Caco-2 (cell line): ENCODE measurements at places on chromosomes 7 and 10. TPM values are rescaled to one million over a fixed set of nuclear protein-coding genes. Genes with fewer than 3 reads are reported as not detected.

DNA sequence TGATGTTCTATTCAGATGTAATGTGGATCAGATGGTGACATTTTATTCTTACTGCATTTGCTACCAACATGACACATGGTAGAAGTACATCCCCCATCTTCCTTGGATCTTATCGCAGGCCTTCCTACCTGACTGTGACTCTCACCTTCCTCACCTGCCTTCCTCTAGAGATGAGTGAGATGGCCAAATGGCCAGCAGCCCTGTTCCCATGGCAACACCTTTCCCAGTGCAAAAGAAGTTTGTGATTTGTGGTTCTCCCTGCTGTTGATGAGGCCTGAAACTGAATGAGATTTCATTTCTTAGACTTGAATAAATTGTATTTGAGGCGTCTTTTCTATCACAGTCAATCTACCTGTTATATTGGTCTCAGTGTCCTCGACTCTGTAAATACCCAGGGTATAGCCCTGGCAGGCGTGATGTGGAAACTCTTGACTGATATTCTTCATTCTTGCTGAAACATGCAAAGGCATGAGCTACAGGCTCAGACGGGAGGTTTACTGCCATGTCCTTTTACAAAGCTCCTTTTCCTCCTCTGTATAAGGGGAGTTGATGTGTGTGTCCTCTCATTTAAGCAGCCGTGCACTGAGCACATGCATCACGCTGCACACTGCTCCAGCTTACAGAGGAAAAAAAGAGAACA, 440.7 kb upstream of the AKR1E2 start:
- DNase-seq = no peak
- no peaks in the 10 kb centered on the region for H3K36me3 ChIP-seq
- no peak overlapping the region for H3K4me3 ChIP-seq
- no peaks in the 10 kb centered on the region for H3K4me1 ChIP-seq
- H3K27me3 ChIP-seq = no peaks in the 10 kb centered on the region
- no peak overlapping the region for H3K27ac ChIP-seq

DNA sequence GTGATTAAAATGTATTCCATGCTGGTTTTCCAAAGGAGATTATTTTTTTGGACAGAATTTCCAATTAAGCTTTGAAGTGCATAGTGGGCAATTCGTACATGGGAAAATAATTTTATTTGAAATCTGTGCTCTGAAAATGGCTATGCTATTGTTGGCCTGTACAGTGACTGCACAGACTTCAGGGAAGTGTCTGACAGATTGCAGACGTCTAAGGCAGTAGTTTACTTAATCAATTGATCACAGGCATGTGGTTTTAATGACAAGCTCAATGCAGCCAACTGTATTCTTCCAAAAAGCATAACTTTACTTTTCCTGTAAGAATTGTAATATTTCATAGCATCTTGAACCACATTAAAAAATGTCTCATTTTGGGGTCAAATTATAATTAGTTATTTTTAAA, 102.0 kb downstream of the SEMA3C start:
- DNase-seq = no peak
- no peaks in the 10 kb centered on the region for H3K36me3 ChIP-seq
- H3K4me3 ChIP-seq = no peak overlapping the region
- no peaks in the 10 kb centered on the region for H3K4me1 ChIP-seq
- H3K27me3 ChIP-seq = no peaks in the 10 kb centered on the region

DNA sequence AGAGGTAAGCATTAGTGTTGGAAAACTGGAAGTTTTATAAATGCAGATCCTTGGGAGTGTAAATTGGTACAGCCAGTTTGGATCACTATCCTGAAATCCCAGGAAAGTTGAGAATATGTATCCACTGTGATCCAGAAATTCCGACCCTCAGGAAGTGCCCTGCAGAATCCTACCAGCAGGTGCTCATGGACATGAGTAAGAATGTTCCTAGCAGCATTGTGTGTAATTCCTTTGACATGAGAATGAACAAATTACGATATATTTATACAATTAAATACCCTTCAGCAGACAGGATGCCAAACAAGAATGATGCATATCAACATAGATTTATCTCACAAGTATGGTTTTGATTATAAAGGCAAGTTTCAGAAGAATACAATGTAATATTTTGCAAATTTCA, 181.6 kb downstream of the XPNPEP1 start:
- H3K36me3 ChIP-seq = no peaks in the 10 kb centered on the region
- H3K27ac ChIP-seq = no peak overlapping the region
- no peak for DNase-seq
- no peaks in the 10 kb centered on the region; the same call in 1 of the 2 replicates for H3K27me3 ChIP-seq
- no peaks in the 10 kb centered on the region for H3K4me1 ChIP-seq

DNA sequence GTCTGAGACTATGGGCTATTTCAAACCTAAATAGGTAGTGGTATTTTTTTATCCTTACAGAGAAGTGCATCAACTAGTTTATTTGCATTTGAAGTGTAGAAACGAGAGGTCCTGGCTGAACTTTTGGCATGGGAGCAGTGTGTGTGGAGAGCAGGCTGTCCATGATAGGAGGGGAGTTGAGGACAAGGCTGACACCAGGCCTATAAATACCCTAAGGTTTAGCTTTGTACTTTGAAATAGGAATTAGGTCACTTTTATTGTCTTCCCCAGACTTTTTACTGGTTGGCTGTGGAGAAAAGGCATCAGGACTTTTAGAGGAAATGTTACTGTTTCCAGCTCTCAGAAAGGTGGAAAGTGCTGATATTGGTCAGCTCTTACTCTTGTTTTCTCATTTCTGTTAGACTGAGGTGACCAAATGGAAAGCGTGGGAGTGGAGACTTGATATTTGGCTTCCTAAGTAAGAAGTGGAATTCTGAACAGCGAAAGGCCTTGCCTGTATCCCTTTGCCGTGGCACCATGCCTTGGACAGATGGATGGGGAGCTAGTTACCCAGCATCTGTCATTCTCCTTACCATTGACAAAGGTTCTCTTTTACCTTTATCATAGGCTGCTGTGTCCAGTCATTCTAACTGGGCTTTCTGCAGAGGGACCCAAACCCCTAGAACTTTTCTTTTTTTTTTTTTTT, 46.0 kb downstream of the GBF1 start:
- 0 out of 2 replicates have a peak, but pooled peaks cover 2% of the 10 kb centered on the region for H3K36me3 ChIP-seq
- no peak for DNase-seq
- no peak overlapping the region for H3K27ac ChIP-seq
- H3K4me3 ChIP-seq = no peak overlapping the region

- no peak for DNase-seq
- H3K36me3 ChIP-seq = no peaks in the 10 kb centered on the region
- no peaks in the 10 kb centered on the region for H3K27me3 ChIP-seq
- no peaks in the 10 kb centered on the region for H3K4me1 ChIP-seq
Measured at GRCh38 chr7:69652947-69653701, 54.8 kb downstream of the AUTS2 start.

GRCh38 chr7:51121931-51122425, 194.6 kb downstream of the COBL start:
- no peak for DNase-seq
- H3K36me3 ChIP-seq = no peaks in the 10 kb centered on the region
- H3K27me3 ChIP-seq = no peaks in the 10 kb centered on the region
- H3K27ac ChIP-seq = no peak overlapping the region
- no peaks in the 10 kb centered on the region for H3K4me1 ChIP-seq
- H3K4me3 ChIP-seq = no peak overlapping the region

DNA sequence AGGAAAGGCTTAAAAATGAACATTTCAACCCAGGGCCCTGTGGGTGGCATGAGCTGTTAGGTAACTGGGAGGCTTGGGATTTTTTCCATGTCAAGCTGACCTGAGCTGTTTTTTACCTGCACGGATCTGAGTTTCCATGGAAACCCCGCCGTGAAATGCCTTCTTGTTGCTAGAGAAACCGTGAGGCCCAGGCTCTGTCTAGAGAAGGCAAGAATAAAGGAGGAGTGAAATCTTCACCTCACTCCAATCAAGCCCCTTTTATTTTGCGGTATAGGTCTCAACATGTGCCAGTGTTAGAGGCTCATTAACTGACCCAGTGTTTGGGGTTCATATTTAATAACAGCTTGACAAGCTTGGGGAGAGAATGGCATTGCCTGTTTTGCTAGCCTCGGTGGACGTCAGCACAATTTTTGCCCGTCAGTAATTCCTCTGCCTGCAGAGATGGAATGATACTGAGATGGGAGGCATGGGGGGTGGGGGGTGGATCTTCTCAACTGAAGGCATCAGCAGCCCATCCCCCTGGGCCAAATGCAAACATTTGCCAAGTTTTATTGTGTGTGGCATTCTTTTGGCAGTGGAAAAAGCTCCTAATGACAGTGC, 48.9 kb upstream of the PDCD4 start:
- H3K4me1 ChIP-seq = 0 out of 2 replicates have a peak, but pooled peaks cover 3% of the 10 kb centered on the region
- H3K27me3 ChIP-seq = no peaks in the 10 kb centered on the region
- H3K4me3 ChIP-seq = no peak overlapping the region
- H3K27ac ChIP-seq = peak overlapping the region; percentile 6
- no peaks in the 10 kb centered on the region for H3K36me3 ChIP-seq

GRCh38 chr7:81903115-81903514, 133.3 kb upstream of the HGF start:
- H3K4me1 ChIP-seq = peaks cover 20% of the 10 kb centered on the region
- H3K36me3 ChIP-seq = no peaks in the 10 kb centered on the region
- no peak for DNase-seq
- H3K4me3 ChIP-seq = no peak overlapping the region
- no peak overlapping the region for H3K27ac ChIP-seq

GRCh38 chr10:103803941-103804340, 51.4 kb downstream of the SH3PXD2A start:
- DNase-seq = no peak
- H3K4me3 ChIP-seq = no peak overlapping the region

- no peak for DNase-seq
- H3K27me3 ChIP-seq = no peaks in the 10 kb centered on the region
- no peaks in the 10 kb centered on the region for H3K36me3 ChIP-seq
- H3K27ac ChIP-seq = no peak overlapping the region
Measured at GRCh38 chr7:113796557-113796956, 122.3 kb downstream of the PPP1R3A start.

SLC13A1 gene
- total RNA-seq = not detected in 2 replicates

NPC1L1 gene
- total RNA-seq = 5.9 and 6.5 TPM in 2 replicates
